ENCODE measurements at places on chromosomes 2 and 18.

DNA sequence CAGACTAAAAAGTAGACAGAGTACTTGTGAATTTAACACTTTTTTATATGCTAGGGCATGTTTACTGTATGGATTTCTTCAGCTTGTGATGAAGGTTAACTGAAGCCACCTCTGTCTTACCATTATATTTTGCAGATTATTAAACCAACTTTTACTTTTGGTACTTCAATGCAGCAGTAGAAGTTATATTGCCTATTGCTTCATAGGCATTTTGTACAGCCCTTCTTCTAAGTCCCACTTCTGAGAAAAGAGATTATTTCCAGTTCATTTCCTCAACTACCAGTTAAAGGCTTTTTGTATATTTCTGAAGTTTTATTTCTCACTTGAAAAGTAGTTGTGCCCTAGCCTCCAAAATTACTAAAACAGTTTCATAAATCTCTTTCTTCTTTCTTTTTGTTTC is 256.4 kb upstream of the FBXO11 start:
- no peak for DNase-seq

- no peak for DNase-seq
Observed at GRCh38 chr2:195759877-195760276, 102.9 kb downstream of the SLC39A10 start.

DNA sequence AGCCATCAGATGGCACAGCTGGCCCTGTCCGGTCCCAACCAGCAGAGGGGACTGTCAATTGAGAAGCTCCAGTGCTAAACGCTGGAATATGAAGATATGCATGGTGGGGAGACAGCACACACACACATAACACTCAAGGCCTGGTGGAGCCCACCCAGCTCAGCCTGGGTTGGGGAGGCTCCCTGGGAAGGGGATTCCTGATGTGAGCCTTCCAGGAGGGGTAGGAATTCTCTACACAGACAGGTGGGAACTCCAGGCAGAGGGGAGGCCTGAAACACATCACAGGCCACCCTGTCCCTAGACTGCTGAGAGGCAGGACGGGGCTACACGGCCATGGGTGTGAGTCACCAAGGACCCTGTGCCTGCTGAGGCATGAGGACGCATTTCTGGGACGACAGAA is 49.4 kb upstream of the SH3RF3 start:
- no peak for DNase-seq

DNA sequence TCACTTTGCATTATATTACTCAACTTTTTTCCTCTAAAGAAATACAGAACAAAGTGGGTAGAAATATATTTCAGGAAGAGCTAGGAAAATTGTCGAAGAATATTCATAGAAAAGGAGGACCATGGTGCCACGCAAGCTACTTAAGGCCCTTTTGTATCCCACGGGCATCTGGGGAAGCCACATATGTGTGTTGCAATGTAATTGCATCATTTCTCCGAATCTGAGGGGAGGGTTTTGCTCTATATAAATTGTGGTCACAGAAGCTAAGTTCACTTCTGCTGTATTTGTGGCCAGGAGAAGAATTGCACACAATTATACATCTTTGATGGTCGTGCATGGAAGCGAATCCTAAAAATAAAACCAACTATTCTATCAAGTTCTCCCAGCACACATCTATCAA is 360.3 kb downstream of the IRS1 start:
- no peak for DNase-seq

DNA sequence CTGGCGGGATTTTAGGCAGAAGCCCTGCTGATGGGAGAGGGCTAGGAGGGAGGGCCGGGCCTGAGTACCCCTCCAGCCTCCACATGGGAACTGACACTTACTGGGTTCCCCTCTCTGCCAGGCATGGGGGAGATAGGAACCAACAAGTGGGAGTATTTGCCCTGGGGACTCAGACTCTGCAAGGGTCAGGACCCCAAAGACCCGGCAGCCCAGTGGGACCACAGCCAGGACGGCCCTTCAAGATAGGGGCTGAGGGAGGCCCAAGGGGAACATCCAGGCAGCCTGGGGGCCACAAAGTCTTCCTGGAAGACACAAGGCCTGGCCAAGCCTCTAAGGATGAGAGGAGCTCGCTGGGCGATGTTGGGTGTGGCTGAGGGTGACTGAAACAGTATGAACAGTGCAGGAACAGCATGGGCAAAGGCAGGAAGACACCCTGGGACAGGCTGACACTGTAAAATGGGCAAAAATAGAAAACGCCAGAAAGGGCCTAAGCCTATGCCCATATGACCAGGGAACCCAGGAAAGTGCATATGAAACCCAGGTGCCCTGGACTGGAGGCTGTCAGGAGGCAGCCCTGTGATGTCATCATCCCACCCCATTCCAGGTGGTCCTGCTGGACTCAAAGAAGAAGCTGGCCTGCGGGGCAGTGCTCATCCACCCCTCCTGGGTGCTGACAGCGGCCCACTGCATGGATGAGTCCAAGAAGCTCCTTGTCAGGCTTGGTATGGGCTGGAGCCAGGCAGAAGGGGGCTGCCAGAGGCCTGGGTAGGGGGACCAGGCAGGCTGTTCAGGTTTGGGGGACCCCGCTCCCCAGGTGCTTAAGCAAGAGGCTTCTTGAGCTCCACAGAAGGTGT is 8.5 kb downstream of the PROC start:
- no peak for DNase-seq
